ENCODE measurements at places on chromosomes 1 and 21. TPM values are rescaled to one million over a fixed set of nuclear protein-coding genes. Genes with fewer than 3 reads are reported as not detected.

DNA sequence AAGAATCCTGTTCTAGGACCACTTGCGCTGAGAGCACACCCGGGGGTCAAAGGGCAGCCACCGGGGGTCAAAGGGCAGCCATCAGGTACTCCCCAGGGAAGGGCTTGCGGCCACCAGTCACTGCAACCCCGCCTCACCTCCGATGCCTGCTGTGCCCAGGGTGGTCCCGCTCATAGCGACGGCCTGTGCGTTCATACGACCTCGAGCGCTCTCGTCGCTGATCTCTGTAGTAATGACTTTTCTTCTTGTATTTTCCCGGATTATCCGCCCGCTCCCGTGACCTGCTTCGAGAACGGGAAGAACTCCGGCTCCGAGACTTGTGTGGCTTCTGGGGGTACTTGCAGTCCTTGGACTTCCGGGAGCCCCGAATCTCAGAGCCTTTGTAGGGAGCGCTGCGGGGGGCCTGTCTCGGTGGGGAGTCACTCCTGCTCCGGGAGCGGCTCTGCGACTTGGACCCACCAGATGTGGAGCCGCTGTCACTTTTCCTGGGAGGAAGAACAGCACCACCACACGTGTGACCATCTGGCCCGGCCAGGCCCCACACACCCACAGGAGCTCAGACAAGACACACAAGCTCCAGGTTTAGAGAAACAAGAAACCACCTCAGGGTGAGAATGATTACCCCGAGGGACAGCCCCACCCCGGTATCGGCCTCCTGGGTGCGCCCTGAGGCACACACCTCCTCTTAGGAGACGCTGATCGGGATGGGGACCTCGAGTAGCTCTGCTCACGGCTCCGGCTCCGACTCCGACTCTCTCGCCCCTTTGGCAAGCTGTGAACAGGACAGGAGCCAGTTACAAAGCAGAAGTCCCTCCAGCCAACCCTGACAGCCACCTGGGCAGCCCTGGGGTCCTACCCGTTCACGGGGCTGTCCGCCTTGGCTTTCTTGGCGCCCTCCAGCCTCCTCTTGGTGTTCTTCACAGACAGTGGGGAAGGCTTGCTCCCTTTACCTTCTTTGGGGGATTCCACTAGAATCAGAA, 11.7 kb downstream of the CCNL2 start:
- DNase-seq = no peak

- no peak for DNase-seq
These were observed 5.7 kb upstream of the PAXBP1 start for GRCh38 chr21:32777269-32777668.

DNA sequence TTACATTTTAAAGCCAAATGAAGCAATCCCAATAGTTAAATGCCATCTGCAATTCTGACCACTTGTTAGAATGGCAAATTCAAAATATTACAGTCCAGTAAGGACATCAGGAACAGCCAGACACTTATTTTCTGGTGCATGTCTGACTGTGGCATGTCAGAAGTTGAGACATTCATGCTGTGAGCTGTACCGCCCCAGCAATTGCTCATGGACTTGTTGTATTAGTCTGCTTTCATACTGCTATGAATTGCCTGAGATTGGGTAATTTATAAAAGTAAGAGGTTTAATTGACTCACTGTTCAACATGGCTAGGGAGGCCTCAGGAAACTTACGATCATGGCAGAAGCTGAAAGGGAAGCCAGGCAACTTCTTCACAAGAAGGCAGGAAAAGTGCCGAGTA, 19.1 kb downstream of the DDAH1 start:
- no peak for DNase-seq

NLRP3 gene
- 3.1 TPM for polyA plus RNA-seq
